ENCODE measurements at places on chromosomes 4 and X.

DNA sequence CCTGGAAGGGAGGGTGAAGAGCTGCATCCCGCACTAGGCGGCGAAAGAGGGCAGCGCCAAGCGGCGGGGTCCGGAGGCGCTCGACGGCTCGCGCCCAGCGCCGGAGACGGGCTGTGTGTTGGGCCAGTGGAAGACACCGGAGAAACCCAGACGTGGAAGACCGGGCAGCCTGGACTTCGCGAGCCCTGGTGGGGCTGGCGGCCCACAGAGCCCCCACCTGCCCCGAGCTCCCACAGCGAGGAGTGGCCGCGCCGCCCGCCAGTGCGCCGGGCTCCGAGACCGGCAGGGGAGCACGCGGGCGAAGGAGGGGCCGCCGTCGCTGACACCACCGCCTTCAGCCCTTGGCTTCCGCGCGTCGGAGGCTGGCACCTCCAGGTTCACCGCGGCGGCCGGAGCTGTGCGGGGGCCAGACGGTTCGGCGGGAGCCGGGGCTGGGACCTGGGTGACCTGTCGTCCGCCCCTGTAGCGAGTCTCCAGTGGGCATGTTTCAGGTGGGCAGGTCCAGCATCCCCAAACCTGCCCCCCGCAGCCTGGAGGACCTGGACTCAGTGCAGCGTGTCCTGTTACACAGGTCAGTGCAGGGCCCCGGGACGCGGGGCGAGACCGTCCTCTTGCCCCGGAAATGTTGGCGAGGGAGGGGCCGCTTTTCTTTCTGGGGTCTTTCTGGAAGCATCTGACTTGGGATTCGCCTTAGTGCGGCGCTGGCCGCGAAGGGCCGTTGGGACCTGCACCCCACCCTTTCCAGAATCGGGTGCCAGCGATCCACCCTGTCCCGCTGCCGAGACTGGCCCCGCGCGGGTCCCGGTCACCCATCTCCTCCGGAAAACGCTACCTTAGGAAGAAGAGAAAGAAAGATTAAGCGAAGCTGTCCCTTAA, 9.6 kb upstream of the INTU start:
- DNase-seq = no peak

DNA sequence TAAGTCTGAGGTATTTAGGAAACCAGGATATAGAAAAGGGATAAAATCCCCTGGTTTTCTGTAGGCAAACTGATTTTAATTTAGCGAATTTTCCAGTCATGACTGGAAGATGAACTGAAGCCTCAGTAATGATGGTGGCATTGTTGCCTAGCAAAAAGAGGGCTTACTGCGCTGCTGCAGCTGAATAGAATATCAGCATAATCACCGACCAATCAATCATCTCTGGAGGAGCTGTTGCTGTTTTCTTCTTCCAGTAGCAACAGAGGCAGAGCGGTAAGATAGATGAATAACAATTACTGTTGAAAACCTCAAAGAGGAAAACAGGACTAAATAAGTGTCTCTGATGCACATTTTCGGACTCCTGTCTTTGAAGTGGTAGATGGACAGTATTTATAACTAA, 86.2 kb downstream of the FAM133A start:
- DNase-seq = no peak

DNA sequence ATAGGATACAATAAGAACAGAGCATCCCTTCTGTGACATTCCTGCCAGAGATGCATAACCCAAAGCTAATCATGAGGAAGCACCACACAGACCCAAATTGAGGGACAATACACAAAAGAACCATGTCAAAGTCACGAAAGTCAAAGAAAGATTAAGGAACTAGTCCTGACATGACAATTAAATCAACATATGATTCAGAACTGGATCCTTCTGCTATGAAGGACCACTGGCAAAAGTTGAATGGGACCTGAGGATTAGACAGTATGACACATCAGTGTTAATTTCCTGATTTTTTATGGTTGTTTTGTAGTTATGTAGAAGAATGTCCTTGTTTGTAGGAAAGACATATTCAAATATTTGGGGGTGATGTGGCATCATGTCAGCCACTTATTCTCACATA, 13.9 kb downstream of the ACOT9 start:
- DNase-seq = no peak

DNA sequence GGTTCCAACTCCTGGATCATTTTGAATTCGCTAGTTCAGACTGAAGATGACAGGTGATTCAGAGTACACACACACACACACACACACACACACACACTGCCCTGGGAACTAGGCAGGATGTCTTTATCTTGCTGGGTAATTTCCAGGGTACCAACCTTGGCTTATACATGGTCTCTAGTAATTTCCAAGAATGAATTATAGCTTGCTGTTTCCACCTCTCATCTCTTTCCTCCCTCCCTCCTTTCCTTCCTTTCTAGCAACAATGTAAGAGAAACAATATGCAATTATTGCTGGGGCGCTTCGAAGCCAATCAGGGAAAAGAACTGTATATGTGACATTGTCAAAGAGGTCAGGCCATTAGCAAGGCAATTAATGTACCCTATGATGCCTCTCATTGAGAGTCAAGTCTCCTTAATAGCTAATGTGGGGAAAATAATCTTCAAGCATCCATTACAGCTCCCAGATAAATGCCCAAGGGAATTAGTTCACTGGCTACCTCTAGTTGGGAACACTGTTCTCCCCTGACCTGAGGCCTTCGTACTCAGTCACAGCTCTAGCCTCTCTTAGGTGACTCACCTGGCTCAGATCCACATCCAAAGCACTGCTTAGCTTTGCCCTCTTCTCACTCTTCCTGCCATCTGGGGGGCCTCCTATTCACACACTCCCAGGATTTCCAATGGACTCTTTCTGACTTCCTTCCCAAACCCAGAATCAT, 311.5 kb downstream of the PPP1R2C start:
- no peak for DNase-seq

DNA sequence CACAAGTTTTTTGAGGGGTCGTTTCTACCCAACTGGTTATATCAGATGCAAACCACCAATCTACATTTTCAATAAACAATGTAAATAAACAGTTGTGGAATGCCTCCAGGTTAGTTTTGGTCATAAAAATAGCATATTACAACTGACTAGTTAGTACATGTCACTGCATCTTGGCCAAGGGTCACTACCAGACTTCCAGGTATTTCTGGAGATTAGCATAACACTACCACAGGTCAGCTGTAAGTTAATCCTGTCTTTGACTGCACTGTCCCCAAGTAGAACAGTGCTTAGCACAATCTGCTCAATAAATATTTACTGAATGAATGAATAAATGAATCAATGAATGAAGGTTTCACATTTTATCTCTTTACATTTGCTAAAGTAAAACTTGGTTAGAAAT, 64.4 kb downstream of the TBC1D19 start:
- DNase-seq = no peak

GRCh38 chr4:55926610-55927009, 22.1 kb upstream of the CEP135 start:
- no peak for DNase-seq

GRCh38 chr4:88613417-88613875, 21.2 kb downstream of the HERC3 start:
- DNase-seq = no peak

GRCh38 chr4:146059865-146060264, 115.7 kb upstream of the LSM6 start:
- DNase-seq = no peak

GRCh38 chr4:188492886-188493285, 353.6 kb downstream of the TRIML1 start:
- no peak for DNase-seq

DNA sequence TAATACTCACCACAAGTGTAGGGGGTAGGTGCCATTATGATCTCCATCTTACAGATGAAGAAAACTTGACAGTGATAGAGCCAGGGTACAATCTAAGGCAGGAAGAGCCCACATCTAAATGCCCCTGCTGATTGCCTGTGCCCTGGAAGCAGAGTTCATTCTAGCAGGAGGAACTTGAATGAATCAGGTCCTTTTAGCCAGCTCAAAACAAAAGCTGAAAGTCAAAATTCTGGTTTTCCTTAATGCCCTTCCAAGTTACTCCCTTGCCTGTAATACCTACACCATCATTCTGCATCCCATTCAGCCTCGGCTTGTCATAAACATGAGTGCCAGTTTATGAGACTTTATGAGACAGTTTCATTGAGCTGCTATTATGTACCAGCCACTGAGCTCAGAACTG, 89.6 kb downstream of the SCD5 start:
- no peak for DNase-seq

Data from esophagus squamous epithelium (tissue), 5 donors.